ENCODE measurements at places on chromosomes 7 and 10.

- DNase-seq: no peak
These were observed 140.0 kb upstream of the PHYHIPL start for GRCh38 chr10:59036311-59037017.

DNA sequence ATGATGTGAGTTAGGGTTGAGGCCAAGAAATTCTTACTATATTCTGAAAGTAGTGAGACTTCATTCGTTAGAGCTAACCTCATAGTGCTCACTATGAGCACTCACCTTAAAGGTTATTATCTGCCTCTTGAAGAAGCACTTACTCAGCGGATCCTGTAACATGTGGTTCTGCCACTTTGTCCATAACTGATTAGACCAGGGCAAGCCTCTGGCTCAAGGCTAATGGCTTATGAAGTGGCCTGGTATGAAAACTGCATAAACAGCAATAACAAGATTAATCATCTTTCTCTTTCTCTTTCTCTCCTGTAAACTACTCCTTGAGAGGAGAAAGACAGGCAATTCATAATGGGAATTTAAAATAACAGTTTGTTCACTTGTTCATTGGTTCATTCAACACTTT, 82.8 kb downstream of the MAPK8 start:
- DNase-seq: no peak

DNA sequence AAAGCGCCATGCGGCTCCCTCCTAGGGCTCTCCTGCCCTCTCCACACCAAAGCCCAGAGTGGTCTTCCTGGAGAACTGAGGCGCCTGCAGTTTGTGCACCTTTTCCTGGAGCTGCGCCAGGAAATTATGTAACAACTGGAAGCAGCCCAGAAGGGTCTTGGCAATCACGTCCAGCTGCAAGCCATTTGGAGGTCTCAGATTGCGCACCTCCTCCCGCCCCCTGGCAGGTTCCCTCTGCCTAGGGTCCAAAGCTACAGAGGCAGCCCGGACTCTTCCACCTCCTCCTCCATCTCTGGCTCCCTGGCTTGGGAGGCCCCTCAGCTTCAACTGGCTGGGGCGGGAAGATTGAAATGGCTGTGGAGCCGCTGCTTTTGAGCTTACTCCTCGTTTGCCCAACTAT, 34.0 kb upstream of the SFTPD start:
- no peak for DNase-seq

DNA sequence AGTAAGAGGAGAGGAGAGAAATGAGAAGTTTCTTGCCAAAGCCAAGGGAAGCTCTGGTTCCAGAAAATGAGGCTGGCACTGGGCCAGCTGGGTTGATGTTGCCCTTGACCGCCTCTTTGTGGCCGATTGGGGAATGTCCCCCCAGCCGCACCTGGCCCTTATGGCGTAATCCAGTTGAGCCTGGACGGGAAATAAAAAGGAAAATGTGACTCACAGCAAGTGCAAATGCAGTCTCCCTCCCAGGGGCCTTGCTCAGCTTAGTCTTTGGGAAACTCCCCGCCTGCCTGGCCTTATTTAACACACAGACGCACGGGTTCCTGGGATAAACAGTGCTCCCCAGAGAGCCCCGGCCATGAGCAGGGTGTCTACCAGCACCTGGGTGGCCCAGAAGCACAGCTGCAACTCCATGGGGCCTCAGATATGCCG, 174.8 kb downstream of the KIAA1217 start:
- peak; percentile 96 for DNase-seq

- no peak for DNase-seq
These were observed 99.6 kb downstream of the CHST15 start for GRCh38 chr10:123993534-123994416.
